Sciatic nerve (tissue), 2 donors: ENCODE measurements at places on chromosomes 11 and 22.

DNA sequence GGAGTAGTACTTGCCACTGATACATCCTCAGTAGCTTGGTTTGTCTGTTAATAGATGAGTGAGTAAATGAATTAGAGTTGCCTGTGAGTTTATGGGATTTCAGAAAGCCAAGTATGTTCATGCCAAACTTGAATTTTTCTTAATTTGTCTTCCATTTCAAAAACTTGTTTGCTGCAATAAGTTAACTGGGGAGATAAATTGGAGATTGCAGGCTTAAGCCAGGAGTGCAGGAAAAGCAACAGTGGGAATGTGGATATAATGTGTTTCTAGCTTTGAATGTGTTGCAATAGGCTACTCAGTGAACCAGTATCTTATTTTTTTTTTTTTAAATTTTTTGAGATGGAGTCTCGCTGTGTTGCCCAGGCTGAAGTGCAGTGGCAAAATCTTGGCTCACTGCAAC, 8.2 kb downstream of the OSBP2 start:
- no peak for DNase-seq

GRCh38 chr11:103541186-103541795, 432.1 kb downstream of the DYNC2H1 start:
- DNase-seq = no peak

DNA sequence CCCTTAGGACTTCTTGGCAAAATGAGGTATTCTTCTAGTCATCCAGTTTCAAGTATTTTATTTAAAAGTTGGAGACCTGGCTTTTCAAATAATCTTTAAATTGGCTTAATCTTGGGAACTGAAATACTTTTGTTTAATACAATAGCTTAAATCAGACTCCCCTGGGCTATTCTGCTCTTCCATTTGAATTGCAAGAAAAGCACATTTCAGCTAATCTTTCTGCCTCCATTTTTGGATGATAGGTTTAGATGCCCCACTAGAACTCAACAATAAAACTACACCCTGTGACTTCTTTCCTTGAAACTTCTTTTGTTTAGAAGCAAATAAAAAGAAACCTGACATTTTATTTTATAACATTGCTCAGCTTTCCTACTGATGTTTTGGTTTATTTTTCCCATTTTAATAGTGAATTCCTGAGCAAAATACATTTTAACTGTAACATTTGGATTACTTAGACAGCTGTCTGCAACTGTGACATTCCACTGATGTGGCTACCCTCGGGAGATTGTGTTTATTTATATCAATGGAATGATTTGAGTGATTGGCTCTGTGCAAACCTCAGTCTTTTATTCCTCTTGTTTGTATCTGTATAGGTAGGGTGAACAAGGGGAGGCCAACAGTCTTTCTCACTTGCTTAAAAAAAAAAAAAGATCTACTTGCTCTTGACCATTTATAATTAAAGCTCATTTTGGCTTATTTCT, 1045.8 kb upstream of the CNTN5 start:
- DNase-seq = no peak

DNA sequence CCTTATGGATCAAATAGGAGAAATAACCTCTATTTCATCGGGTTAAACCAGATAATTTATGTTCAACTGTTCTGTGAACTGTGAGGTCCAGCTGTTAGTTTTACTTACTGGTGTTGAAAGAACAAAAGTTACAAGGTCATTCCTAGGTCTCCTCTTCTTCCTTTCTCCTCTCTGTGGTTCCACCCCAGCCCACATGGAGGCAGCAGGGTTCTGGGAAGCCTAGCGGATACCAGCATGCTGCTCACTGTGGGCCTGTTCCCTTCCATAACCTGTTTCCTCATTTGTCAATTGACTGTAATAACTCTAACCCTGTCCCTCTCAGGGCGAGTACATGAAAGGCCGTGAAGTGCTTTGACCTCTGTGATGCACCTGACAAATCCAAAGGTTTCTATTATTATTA, 27.8 kb downstream of the RELT start:
- peak; percentile 84 for DNase-seq

- DNase-seq = peak; percentile 89
These were observed 50.3 kb downstream of the TEAD1 start for GRCh38 chr11:12724301-12725054.

DNA sequence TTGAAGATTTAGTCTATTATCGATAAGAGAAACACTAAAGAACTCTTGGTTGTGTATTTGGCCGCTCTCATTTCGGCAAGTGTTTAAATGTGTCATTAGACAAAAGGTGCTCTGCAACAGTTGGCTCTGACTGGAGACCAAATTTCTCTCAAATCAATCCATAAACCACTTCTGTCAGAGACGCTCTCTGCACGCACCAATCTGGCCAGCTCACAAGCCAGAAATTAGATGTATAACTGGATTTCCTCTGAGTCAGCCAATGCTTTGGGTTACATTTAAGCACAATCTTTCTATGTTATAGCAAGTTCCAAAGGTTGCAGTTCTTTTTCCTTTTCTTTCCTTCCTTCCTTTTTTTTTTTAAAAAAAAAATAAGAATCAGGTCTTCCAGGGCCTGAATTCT, 17.6 kb upstream of the PARVA start:
- DNase-seq = no peak

GRCh38 chr22:44401783-44402110, 89.0 kb upstream of the SHISAL1 start:
- peak; percentile 40 for DNase-seq

- DNase-seq = no peak
These were observed 82.6 kb upstream of the NNMT start for GRCh38 chr11:114213622-114214021.

GRCh38 chr22:28103596-28103995, 184.5 kb upstream of the PITPNB start:
- DNase-seq = no peak

DNA sequence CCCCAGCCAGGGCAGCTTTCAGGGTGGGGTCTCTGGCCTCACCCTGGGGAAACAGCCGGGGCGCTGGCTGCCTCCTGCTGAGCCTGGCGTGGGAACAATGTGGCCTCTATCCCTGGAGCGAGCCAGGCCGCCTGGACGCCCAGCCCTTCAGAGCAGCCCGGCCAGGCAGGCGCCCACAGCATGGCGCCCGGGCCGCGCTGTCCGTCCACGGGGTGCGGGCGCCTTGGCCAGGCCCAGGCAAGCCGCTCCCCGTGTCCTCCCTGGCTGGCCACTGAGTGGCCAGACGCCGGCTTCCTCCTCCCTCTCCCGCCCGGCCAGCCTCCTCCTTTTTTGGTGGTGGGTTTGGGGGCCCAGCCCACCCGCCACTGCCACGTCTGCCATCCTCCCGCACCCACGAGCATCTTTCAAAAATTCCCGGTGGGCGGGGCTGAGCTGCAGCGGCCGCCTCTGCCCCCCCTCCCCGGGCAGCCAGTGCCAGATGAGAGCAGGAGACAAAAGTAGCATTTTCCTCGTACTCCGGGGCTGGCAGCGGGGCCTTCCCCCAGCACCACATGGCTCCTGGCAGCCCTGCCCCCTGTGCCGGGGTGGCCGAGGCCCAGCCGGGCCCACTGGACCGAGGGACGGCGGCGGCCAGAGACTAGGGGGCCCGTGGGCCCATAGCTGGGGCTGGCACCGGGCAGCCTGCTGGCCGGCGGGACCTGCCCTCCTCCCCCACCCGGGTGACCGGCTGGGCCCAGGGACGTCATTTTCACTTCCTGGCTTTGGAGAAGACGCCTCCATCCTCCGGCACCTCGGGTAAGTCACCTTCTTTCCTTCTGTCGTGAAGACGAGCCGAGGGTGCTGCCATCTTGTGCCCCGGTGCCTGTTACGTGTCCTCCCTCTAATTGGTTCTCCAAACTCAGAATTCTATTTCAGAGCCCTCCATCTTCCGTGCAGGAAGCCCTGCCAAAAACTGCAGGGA, 70.2 kb upstream of the PPARA start:
- peak; percentile 89 for DNase-seq

DNA sequence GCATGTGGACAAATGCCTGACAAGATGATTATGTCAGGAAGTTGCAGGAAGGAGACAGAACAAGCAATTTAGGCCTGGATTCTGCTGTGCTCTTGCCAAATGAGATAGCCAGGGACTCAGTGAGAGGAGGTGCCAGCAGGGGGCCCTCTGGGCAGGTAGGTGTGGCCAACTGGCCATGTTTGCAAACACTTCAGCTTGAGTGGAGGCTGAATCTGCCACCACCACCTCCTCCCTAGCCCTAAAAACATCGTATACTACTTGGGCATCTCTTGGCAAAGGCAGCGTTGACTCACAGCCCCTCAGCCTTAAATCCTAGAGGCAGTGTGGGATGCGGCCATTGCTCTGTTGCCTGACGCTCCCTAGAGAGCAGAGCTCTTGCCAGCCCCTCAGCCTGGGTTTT, 95.1 kb upstream of the PLET1 start:
- DNase-seq = no peak
